ENCODE measurements at places on chromosomes 3 and 15.
A peak's percentile ranks its signal among the peaks of the same experiment; 100 is the strongest.

GRCh38 chr3:137438561-137438960, 325.6 kb upstream of the SOX14 start:
- DNase-seq = no peak

DNA sequence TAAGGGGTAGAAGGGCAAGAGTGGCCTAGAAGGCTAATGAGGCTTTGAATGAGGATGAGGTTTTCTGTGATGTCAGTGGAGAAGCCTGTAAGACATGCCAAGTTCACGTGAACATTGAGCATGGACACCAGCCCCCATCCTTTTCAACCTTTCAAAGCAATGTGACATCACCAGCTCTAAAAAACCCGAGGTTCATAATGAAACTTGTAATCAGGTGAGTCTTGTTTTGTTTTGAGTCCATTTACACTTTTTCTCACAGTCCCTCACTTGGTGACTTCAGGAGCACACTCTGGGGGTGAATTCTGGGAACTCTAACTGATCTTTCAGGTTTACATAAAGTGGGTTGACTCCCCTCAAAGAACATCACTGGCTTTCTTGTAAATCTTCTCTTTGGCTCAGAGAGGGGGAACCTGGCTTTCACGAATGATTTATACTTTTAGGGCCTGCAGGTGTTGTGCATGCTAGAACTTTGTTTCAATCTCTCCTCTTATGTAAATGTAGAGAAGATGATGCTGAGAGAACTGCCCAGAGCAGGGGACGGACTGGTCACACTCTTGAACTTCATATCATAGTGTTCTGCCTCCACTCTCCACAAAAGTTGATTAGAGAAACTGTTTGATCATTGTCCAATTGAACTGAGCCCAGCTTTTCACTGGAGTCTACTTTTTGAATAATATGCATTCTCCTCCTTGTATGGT, 224.7 kb upstream of the SATB1 start:
- DNase-seq = peak; percentile 6

DNA sequence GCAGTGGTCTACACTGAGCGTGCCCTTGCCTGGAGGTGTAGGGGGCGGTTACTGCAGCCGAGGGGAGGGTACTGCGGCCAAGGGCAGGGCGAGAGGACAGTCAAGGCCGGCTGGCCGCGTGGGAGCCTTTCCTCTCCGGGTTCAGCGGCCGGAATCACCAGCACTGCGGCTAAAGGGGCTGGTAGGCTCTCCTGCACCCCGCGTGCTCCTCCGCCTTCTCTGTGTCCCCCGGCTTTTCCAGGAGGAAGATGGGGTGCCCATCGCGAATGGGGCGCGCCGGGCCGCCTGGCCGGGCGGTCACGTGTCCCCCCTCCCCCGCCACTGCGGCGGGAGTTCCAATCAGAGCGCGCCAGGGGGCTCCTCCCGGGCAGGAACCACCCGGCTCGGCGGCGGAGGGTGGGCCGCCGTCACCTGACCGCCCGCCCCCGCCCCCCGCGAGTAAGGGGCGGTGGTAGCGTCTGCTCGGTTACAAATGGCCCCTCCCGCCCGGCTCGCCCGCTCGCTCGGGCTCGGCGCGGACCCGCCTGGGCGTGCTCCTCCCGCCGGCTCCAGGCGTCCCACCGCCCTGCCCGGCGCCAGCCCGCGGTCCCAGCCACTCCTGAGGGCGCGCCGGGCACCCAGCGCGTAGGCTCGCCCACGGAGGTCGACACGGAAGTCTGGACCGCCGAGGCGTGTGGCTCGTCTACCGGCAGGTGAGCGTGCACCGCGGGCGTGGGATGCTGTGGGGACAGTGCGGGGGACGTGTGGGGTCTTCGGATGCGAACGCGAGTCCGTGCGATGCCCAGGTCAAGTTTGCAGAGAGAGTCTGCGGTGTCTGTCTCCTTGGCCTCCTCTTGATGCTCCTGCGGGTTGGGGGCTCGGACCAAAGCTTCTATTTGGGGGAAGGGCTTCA, 242.6 kb upstream of the TOPAZ1 start:
- peak; percentile 13 for DNase-seq

DNA sequence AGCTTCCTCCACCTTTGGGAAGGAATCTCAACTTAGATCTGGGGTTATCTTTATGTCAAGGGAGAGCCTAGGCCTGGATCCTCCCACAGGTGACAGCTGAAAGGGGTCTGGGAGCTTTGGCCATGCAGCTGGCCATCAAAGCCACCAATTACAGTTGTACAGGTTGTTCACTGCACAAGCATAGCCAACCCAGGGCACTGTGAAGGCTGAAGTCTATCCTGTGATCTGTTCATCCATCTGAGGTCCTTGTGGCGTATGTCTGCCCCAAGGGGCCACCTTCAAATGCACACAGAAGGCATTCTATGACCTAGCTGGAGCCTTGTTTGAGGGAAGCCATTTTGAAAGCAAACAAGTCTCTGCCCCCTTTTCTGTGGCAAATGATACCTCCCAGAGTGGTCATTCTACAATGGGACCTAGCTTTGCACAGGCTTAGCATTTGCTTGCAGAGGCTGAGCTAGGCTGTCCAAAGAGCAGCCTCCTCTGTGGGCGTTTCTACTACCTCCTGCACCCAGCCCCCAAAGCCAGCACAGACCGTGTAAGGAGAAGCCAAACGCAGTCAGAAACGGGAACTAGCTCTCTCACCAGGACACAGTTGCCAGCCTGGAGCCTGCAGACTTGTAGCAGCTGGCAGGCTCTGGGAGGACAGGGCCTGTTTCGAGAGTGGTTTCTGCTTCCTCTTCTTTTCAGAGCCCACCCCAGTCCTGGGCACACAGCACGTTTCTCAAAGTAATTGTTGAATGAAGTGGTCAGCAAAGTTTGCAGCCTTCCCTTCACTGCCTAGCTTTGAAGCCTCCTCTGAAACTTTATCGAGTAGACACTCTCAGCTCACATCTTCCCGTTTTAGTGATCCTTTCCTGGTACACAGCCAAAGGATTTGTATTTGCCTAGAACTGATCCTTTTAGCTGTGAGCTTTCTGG, 157.3 kb upstream of the SMAD3 start:
- DNase-seq = no peak

- no peak for DNase-seq
Measured at GRCh38 chr15:68733666-68734065, 87.0 kb downstream of the ANP32A start.

DNA sequence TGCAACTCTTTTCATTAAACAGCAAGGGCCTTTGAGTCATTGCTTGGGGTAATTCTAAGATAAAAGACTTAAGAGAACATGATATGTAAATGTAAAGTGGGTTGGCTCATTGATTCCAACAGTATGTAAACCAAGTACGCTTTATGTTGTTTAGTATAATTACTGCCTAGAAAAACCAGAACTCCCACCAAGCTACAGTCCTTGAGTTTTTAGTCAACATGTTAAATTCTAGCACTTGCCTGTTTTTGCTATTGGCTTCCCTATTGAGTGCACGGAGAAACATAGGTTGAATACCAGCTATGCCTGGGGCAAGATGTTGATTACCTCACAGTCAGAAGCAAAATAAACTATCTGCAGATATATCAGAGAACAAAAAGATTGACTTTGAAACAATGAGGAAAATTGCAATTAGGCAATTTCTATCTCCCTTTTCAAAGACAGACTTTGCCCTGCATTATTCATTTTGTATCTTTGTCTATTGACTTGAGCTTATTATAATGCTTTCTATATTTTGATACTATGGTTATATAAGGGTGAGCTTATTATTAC, 179.3 kb downstream of the ZPLD1 start:
- no peak for DNase-seq

GRCh38 chr3:96106701-96107100, 707.7 kb upstream of the EPHA6 start:
- no peak for DNase-seq

GRCh38 chr3:195868336-195868865, 40.0 kb downstream of the TNK2 start:
- DNase-seq = no peak

- DNase-seq = no peak
Measured at GRCh38 chr15:34754171-34754601, 612 bp downstream of the GJD2 start.

DNA sequence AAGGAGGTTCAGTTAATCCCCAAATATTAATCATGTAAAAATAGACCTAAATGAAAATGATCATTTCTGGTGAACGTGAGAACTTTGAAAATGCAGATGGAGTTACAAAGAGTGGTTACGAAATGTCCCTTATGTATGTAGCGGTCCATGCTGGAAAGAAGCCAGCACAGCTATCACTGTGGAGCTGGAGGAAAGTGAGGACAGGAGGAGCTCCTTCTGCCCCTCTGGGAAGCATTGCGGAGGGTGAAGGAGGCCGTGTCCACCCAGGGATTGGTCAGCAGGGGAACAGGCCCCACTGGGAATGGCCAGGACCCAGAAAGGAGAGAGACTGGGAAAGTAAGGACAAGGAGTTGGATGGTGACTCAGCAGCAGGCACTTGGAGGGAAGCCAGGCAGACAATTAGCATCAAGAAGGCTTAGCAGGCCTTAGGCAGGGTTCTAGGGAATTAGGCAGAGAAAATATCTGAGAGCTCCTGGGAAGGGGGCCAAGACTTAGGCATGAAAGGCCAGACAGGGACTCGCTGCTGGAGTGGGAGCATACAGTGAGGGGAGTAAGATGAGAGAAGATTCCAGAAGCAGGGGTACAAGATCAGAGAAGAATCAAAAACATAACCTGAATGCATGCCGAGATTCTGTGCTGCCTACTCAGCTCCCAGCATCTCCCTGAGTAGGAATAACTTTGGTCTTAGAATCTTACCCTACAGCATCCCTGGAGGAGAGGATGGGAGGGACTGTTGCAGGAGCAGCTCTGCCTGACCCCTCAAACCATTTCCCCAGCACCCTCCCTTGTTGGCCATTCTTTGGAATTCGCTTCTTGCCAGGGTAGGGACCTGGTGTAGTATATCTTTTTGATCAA, 171.0 kb upstream of the UMPS start:
- DNase-seq = no peak

DNA sequence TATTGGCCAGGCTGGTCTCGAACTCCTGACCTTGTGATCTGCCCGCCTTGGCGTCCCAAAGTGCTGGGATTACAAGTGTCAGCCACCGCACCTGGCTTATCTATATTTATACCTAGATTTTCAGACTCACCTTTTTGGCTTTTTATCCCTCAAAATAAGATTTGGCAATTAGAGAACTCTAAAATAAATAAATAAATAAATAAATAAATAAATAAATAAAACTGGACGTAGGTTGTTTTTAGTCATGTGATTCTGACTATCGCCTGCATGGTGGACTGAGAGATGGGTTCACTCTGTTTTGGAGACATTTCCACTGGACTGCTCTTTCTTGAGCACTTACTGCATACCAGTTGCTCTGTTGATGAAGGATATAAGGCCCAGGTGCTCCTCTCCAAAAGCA, 46.2 kb upstream of the AKAP13 start:
- DNase-seq = no peak

GRCh38 chr15:57114070-57114469, 195.6 kb downstream of the TCF12 start:
- DNase-seq = no peak

- DNase-seq = no peak
Measured at GRCh38 chr3:134048278-134048996, 18.7 kb upstream of the SLCO2A1 start.

- no peak for DNase-seq
Measured at GRCh38 chr15:97012986-97013385, 682.5 kb downstream of the NR2F2 start.

DNA sequence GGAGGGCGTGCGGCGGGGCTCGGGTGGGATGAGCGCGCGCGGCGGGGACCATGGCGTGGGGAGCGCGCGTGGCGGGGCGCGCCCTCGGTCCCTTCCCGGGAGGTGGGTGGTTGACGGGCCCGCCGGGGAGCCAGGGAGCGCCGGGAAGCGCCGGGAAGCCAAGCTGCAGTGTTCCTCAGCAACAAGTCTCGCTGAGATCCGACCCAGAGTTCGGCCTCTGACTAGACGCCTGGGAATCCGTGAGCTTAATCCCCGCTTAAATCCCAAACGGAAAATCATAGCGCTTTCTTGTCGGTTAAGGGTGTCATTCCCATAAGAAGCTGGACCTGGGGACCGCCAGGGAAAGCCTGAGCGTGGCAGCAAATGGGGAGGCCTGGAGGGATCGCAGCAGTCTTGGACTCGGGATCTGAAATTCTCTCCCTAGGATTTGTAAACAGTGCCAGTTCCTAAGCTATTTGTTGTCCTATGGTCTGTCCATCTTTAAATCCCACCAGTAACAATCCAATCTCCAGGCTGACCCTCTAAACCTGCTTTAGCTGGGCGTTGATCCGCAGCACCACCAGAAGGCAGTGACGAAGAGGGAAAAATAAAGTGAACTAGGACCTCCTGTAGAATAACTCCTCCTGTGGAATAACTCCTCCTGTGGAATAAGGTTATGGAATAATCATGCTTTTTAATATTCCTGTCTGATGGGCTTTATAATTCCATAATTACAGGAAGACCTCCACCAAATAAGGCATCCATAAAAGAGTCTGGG, 570 bp upstream of the NEDD4 start:
- DNase-seq = no peak

DNA sequence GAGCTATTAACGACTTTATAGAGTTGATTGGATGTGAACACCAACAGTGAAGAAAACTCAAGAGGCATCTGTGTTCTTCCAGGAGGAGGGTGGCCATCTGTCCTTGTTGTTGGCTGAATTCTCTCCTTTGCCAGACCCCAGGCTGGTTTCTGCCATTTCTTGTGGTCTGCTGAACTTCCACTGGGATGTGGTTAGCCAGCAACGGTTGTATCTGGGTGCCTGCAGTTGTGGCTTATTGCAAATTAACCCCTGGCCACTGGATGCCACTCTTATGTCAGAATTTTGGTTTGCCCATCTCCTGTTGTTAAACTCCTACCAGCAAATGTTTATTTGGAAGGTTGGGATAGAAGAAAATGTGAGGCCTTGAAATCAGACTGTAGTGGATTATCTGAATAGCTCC, 163.6 kb upstream of the TBC1D5 start:
- DNase-seq = no peak

GRCh38 chr15:73298522-73299245, 70.1 kb downstream of the HCN4 start:
- no peak for DNase-seq

DNA sequence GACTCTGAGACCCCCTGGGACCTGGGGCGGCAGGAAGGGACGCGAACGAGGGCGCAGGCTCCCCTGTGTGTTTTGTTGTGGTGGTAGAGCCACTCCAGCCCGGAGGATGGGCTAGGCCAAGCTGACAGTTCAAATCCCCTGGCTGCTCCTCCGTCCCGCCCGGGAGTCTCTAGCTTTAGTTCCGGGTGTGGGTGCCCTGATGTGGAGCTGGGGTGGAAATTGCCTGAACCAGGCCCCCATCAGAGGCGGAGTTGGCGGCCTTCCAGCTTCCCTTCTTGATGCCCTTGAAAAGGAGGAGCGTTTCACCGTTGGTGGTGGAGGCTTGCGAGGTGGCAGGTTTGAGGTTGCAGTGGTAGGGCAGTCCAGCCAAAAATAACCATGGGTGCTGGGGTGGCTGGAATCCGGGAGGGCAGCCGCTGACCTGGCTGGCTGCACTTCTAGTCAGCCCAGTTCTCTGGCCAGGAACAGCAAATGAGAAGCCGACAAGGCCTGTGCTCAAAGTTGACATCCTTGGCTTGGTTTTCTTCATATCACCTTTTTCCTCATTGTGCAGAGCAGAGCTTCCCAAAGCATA, 817 bp downstream of the CLK3 start:
- DNase-seq = peak; percentile 71

All from CD4-positive, alpha-beta T cell treated with Interleukin-1 beta for 1 hour (primary cell).